ENCODE measurements at places on chromosomes 3 and 15. TPM values are rescaled to one million over a fixed set of nuclear protein-coding genes. Genes with fewer than 3 reads are reported as not detected.

Gene PFKFB4
- 0.78 TPM for total RNA-seq

DNA sequence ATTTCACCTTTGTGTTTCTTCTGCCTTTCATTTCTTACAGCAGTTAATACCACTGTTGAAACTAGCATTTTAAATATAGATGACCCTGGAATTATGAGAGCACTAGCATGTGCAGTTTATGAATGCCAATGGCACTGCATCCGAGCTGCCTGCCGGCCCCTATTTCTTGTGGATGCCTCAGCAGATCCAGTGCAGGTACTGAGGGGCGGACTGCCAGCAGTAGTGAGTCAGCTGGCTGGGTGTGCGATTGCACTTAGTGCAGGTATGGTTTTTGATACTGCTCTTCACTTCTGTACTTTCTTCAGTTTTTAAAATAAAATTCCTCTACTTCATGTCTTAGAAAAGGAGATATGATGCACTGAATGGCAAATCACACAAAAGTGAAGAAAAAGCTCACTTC, 453.0 kb downstream of the DIPK2A start:
- no peak for DNase-seq

- DNase-seq: no peak
Measured at GRCh38 chr3:39209329-39209970, 17.1 kb upstream of the XIRP1 start.

DNA sequence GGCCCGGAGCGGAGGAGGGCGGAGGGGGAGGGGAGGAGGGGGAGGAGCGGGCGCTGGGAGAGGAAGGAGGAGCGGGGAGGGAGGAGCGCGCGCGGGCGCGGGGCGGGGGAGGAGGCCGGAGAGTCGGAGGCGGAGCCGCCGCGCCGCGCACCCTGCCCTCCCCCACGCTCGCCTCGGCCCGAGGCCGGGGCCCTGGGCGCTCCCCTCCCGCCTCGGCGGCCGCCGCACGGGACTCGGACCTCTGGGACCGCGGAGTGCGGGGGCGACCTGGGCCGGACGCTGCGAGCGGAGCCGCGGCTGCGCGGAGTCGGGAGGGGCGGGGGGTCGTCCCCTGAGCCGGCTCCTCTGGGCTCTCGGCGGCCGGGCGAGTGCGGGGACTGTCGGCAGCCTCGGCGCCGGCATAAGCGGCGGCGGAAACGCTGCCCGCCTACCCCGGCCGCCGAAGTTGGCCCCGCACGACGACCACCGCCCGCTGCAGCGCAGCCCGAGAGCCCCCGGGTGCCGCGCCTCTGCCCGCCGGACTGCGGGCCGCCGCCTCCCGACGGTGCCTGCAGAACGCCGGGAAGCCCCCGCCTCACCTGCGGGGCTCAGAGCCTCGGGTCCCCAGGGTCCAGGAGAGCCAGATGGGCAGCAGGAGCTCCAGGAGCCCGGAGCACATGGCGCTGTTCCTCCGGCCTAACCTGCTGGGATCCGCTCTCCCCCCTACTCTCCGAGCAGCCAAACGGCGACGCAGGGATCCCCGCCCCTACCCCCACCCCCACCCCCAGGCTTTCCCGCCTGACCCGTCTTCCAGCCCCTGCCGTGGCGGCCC, 406 bp upstream of the GABRB3 start:
- no peak for DNase-seq

- DNase-seq: peak; percentile 20
Measured at GRCh38 chr15:34241376-34242330, 16.8 kb downstream of the EMC4 start.
